ENCODE measurements at places on chromosomes 11 and 22.

- no peak for DNase-seq
These were observed 70.5 kb downstream of the RPUSD4 start for GRCh38 chr11:126140926-126141280.

DNA sequence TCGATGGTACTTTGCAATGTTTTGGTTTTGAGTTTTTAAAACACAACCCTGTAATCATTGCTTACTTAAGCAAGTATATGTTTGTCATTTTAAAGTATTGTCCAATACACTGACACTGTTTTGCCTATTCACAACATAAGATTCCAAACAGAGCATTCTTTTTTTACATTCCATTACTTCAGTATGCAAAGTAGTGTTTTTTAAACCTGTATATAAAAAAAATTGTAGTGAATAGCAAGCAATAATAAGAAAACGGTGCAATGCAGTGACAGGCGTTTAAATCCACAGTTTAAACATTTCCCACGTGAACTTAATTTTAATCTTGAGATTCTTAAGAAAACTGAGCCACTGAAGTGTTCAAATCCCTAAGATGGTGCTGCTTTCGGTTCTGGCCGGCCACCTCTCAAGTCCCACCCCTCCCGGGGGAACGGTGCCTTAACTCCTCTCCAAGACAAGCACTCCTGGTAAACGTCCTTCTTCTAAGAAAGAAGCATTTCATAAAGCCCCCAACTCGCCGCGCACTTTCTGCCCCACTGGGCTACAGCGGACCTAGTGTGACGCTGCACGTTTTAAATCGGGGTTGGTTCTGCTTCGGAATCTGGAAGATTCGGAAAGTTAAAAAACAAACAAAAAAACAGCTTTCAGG, 2.9 kb downstream of the PGR start:
- no peak for DNase-seq

GRCh38 chr11:134071766-134072402, 3.0 kb downstream of the JAM3 start:
- DNase-seq: no peak

- no peak for DNase-seq
These were observed 58.2 kb downstream of the WNT7B start for GRCh38 chr22:45918459-45919370.

DNA sequence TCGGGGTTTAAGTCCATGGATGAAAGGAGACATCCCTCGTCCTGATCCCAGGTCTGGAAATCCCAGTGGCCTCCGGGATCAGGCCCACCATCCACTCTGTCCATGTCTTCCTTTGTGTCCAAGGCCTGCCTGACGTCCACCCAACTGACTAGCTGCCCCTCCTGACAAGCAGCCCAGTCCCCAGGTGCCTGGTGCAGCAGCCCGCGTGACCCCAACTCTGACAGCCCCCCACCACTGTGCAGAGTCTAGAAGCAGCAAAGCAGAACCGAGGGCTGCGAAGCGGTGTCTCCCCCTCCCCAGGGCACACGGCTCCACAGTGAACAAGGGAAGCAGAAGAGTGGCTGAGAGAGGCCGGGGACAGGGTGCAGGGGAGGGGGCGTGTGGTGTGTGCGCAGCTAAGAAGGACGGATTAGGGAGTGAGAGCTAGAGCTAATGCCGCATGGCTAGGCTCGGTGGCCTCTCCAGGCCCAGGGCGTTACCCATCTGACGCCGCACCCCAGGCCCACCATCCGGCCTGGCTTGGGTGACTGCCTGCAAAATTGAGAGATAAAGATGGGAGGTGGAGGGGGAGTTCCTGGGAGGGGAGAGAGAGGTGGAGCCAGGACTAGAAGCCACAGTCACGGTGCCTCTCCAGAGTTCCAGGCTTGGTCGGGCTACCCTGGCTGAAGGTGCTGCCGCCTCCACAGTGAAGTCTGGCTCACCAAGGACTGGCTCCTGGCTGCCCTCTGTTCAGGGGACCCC, 16.6 kb upstream of the BAIAP2L2 start:
- no peak for DNase-seq

DNA sequence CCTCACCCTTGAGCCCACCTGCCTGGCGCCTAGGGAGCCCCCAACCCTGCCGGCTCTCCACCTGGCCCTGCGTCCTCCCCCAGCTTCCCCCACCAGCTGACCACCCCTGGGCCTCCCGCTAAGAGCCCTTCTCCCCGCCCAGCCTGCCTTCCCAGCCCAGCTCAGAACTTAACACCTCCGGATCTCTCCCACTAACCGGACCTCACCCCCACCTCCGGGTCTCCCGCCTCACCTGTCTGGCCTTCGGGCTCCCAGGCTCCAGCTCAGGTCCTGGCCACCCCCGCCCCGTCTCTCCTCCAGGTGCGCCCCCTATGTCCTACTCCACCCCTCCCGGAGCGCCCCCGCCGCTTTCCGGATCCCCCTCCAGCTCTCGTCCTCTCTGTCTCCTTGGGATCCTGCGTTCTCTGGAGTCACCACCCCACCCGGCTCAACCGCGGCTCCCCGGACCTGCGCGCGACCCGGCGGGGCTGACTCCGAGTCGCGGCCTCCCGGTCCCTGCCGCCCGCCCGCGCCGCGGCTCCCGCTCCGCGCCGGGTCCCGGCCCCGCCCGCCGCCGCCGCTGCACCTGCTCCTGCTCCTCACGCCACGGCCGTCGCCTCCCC, at the start of gene KCNJ11:
Gene KCNJ11, minus strand, starts transcription at position 51 of the 602 bp plus-strand sequence. CDS start 568 bp downstream, outside the sequence.
- no peak for DNase-seq

DNA sequence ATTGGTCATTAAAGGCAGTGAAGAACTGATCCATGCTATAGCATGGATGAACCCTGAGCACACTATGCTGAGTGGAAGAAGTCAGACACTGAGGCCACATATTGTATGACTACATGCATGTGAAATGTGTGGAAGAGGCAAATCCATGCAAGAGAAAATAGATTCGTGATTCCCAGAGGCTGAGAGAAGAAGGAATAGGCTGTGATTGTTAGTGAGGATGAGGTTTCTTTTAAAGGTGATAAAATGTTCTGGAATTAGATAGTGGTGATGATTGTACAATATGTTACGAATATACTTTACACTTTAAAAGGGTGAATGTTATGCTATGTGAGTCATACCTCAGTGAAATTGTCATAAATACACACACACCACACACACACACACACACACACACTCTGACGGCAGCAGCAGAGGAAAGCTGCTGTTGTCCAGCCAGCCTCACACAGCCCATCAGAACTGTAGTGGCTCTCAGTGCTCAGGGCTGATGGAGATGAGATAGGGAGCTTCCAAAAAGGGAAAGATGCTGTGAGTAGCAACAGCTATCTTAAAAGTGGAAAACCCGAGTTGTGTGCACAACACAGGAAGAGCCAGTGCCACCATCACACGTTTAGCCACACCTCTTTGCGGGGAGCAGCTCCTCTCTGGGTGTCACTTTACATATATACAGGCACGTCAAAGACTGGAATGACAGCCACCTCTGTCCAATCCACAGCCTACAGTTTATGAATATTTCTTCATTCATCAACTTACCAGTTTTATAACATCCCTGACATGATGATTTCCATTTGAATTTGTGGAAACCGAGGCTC, 153.0 kb downstream of the SPATA19 start:
- DNase-seq: no peak

DNA sequence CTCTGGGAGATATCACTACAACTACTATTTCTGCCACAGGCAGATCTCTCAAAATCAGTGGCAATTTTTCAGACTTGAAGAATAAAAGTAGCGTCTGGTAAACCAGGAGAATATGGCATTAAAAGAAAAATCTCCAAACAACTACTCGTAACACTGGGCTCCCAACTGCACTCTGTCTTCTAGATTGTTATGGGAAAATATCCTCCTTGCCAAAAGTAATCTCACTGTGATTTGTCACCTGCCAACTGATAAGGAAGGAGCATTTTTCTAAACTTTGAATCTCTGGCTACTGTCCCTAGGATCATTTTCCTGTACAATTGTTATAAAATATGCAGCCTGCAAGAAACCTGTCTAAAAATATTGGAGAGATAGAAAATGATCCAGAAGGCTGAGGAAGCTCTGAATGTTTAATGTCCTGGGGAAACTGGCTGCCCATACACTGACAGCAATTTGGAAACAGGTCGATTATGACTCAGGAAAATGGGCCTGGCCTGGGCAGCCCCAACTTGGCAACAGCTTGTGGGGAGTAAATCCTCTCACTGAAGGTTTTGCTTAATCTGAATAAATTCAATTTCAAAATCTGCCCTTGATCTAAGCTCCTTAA, 90.5 kb upstream of the DBX1 start:
- no peak for DNase-seq

DNA sequence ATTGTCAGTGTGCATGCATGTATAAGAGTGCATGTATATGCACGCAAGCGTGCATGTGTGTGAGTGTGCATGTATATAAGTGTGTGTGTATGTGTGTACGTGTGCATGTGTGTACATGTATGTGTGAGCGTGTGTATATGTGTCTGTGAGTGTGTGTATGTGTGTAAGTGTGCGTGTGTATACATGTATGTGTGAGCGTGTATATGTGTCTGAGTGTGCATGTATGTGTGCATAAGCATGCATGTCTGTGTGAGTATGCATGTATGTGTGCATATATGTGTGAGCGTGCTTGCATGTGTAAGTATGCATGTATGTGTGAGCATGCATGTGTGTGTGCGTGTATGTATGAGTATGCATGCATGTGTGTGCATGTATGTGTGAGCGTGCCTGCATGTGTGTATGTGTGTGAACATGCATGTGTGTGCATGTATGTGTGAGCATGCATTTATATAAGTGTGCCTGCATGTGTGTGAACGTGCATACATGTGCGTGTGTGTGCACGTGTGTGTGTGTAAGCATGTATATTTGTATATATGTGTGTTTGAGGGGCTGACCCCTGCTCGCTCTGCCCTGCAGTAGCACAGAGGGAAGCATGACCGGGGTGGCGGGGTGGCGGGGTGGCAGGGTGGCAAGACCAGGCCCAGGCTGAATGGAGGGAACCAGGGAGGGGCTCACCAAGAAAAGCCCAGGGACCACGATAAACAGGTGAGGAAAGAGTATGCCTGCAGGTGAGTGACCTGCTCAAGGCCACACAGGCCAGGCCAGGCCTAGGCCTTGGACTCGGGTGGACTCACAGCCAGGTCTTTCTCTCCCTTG, 26.3 kb downstream of the CYTH4 start:
- DNase-seq: no peak

- no peak for DNase-seq
These were observed 61.6 kb downstream of the RBFOX2 start for GRCh38 chr22:35967046-35967397.

- no peak for DNase-seq
These were observed 14.5 kb downstream of the USP35 start for GRCh38 chr11:78203184-78203583.

DNA sequence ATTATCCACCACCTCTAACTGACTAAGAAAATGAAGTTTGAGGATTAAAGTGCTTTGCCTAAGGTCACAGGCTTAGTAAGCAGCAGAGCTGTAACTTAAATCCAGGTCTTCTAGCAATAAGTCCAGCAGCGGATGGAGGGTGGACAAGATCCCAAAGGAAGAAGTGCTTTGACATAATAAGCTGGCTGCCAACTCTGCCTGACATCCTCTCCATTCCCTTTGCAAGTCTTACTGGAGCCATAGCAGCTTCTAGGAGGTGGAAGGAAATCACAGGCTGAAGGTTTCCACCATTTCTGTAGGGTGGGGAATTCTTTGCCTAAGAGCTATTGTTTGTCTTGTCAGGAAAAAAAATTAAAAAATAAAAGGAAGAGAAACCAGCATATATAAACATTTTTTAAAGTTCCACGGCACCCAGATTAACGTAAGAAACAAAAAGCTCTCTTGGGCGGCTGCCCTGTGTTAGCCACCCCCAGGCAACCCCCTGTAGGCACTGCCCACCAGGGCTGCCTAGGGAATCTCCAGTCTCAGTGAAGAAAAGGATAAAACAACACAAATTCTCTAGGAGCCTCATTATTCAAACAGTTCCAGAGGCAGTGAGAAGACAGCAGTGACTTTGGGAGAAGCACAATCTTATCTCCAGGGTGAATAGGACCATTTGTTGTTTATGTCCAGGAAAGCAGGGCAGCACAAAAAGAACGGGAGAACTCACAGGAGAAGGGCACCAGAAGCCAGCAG, 380.8 kb upstream of the CADM1 start:
- no peak for DNase-seq

DNA sequence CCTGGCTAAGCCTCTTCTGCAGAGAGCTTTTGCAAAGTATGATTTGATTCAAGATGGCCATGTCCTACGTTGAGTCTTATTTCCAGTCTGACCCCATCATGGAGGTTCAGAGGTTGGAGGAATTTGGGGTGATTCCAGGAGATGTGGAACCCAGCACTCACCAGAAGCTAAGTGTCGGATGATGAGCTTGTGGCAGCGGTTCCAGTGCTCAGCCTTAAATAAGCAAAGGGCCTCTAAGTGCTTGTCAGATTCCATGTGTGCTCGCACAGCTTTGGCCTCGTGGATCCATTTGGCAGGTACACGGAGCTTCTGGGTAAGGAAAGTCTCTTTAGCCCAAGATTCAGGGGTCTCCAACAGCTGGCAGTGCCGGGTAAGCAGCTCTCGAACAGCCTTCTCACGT, 11.9 kb upstream of the CHRNA10 start:
- no peak for DNase-seq

DNA sequence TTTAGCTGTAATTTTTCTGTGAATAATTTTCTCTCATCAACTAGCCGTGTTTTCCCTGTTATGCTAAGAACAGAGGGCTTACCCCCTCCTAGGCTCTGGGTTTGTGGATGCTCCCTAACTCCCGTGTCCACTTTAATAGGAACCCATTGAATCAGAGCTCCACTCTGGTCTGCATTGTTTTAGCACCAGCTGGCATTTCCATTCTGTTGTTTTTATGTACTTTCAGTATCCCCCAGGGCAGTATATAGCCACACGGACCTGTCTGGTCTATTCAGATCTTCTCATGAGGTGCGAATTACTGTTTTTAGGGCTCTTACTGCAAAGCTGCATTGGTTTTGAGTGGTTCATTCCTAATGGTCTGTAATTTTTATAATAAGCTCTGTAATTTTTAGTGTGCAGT, 16.0 kb downstream of the POLD3 start:
- DNase-seq: no peak

DNA sequence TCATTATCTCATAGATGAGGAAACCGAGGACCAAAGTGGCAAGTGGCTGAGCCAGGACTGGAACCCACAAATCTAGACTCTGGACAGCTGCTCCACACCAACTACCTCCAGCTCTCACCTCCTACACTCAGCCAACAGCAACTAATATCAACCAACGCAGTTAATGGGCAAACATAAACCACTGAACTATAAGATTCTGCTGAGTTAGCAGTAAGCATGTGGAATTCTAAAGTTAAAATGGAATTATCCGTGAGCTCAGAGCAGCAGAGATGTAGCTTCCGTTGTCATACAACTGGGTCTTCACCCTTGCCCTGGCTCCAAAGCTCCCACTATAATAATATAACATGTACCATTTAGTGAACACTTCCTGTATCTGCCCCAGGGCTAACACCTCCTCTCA, 27.1 kb downstream of the FAM227A start:
- DNase-seq: no peak

DNA sequence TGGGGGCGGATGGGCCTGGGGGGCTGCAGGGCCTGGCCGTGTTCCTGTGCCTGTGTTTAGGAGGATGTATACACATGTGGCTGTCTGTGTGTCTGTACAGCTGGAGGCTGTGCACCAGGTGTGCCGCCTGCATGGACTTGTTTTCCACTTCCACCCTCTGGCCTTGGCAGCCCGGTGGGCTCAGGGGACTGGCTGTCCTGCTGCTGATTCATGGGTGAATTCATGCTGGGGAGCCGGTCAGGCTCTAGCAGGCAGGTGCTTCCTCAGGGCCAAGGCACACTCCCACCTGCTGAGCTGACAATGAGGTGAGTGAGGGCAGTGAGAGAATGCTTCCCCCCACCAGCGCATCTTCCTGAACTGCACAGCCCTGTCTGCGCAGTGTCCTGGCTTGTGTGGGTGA, 88.4 kb downstream of the CCDC81 start:
- no peak for DNase-seq

- DNase-seq: no peak
These were observed 51.3 kb downstream of the BTG4 start for GRCh38 chr11:111460856-111461255.

Data from stimulated activated CD4-positive, alpha-beta T cell treated with anti-CD3 and anti-CD28 coated beads, TNF-alpha, amount 100 ng/mL, for 24 hours (primary cell).